ENCODE measurements at places on chromosomes 1 and 21.

- peak; percentile 34 for DNase-seq
Observed at GRCh38 chr1:185317886-185318310, 855 bp upstream of the IVNS1ABP start.

DNA sequence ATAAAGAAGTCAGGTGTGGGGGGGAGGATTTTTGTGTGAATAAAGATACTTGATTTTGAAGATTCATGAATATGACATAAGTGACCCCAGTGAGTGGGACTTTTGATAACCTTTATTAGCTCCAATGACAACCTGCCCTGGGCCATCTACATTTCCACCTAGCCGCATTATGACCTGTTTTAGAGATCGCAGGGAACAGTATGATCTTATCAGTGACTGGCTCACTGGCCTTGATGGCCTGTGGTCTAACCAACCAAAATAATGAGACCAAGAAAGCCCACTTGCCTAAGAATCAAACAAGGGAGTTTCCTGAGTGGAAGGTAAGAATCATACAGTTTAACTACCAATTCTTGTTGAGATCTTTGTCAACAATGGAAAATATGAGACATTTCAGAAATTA is 1.8 kb downstream of the ELAPOR1 start:
- DNase-seq, result no peak

- no peak for DNase-seq
Observed at GRCh38 chr1:114229368-114229767, 75.7 kb upstream of the SYT6 start.

DNA sequence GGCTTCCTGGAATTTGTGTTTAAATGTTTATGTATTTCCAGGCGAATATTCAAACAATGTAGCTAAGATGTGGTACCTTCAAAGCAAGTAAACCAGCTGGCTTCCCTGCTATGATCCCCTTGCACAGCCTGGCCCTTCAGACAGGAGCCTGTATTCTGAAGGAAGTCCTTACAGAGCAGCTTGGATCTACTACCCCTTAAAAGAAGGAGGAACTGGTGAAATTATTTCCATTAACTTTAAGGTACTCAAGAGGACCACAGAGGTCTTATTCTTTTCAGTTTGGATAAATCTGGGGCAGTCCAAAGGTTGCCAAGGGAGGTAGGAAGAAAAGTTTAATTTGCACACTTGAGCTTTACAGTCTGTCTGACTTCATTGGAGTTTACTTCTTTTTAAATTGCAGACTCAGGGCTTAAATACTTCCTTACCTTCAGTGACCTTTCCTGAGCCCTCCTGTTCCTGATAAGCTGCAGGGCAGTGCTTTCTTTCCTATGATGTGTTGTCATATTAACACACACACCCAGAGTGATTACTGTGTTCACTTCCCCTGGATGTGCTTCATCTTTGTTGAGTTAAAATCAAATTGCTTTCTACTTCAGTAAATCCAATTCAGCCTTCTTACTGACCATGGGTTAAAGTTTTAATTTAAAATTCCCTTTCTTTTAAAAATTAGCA is 40.5 kb downstream of the DISC1 start:
- no peak for DNase-seq

DNA sequence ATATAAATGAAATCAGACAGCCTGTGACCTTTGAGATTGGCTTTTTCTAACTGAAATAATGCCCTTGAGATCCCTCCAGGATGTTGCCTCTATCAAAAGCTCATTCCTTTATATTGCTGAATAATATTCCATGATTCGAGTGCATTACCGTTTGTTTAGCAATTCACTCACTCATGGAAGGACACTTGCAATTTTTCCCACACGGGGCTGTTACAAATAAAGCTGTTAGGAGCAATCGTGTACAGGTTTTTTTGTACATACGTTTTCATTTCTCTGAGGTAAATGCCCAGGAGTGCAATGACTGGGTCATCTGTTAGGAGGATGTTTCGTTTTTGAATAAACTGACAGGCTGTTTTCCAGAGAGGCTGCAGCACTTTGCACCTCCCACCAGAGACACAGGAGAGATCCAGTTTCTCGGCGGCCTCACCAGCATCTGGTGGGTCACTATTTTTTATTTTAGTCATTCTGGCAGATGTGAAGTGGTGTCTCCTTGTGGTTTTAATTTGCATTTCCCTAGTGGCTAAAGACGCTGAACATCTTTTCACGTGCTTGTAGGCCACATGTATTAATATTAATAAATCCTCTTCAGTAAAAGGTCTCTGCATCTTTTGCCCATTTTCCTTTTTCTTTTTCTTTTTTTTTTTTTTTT is 11.0 kb downstream of the PRDM15 start:
- no peak for DNase-seq

- no peak for DNase-seq
Observed at GRCh38 chr1:223259462-223259861, 104.5 kb downstream of the SUSD4 start.
